Stimulated activated CD4-positive, alpha-beta T cell treated with anti-CD3 and anti-CD28 coated beads, TNF-alpha, amount 100 ng/mL, for 48 hours (primary cell): ENCODE measurements at places on chromosomes 16 and 17.

DNA sequence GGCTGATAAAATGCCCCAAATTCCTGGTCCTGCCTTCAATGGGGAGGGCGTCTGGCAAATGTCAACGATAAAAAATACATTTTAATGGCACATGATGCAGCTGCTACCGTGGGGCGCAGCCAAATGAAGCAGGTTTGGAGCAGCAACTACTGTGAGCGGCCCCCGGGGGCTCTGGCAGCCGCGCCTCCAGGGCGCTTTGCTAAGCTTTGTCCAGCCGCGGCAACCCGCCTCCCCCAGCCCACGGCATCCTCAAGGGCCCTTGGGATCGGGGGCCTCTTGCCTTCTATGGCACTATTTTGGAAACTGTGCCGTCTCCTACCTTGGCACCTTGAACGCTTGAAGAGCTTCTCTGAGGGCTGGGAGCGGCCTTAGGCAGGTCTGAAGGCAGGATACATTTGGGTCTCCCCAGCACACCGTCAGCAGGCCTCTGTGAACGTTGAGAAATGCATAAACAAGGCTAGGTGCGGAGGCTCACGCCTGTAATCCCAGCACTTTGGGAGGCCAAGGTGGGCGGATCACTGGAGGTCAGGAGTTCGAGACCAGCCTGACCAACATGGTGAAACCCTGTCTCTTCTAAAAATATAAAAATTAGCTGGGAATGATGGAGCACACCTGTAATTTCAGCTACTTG lies 25.1 kb downstream of the TBX4 start:
- DNase-seq, result no peak

DNA sequence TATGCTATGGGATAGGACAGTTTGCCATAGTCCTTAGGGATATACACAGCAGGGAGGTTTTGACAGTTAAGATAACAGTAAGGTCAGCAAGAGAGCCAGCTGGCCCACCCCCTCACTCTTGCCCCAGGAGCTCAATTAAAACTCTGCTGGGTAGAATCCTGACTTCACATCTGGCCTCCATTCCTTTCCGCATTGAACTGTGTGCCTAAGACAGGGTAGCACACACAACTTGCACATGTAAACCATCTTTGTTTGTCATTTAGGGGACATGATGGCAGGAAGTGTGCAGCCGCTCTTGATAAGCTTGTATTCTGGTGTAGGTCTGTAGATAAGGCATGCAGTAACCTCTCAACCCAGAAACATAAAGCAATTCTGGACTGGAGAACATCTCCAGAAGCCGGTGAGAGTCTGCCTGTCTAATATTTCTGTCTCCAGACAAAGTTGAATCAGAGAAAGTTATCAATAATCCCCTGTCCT lies 5.2 kb downstream of the MINK1 start:
- no peak for DNase-seq

DNA sequence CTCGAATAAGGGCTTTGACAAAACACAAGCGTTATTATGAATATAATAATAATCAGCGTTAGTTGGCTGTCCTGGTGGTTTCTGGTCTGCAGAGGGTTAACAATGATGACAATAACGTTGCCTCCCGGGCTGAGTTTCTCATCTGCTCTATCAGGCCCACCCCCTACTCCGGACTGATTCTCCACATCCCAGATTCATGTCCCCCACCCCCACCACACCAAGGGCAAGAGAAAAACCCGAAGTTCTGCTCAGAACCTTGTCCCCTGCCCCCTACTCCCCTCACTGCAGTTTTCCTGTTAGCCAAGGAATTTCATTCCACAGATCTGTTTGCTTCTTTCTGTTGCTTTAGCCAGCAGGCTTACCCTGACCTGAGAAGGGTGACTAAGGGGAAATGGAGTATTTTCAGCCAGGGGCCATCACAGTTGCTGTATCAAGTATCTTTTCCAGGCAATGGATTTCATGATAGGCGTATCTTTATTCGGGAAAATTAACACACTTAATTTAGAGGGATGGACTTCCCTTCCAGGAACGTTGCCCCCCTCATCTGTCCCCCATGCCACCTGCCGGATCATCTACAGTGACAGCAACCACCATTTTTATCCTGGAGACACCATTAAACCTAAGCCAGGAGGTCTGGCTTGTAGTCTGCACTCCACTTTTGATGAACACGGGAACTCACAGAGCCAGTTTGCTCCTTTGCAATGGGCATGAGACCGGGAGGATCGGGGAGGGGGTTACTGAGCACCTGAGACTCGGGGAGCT lies 23.7 kb downstream of the ALOX15 start:
- no peak for DNase-seq

GRCh38 chr16:23423496-23424049 lies 29.4 kb downstream of the COG7 start:
- no peak for DNase-seq

DNA sequence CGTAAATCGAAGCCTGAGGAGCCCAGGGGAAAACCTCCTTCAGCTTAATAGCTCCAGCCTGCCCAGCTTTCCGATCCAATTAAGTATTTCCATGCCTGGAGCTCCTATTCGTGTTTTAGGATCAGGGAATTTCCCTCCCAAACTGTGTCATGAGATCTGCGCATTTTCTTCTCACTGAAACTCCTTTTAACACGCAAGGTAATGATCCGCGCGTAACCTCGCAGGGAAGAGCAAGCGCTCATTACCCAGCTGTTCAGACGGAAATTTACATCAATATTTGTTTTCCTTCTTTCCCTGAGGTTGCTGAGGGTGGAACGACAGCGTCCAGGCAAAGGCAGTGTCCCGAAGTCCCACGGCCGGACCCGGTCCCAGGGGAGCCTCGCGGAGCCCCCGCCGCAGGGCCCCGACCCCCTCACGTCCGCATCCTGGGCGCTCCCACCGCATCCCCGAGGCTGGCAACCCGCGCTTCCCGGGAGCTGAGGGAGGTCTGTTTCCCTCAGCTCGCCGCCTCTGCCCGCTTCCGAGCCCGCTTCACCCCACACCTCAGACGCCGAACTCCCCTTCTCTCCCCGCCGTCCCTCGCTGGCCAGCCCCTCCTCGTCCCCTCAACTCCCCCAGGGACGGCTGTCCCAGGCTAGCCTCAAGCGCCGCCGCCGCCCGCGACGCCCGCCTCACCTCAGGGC lies 415 bp downstream of the ABCA5 start:
- DNase-seq, result no peak

DNA sequence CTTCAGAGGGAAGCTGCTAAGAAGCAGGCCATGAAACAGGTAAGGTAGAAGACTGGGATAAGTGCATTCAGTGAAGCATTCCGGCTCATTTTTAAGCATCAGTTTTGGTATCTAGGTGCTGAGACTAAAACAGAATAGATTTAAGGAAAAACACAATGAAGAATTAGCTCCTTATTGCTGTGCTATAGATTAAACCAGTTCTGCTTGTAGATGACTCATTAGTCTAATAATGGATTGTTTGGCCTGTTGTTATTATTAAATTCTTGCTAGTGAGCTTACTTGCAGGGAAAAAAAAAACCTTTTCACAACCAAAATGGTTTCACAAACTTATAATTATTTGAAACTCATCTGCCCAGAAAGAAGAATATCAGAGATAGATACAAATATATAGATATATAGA lies 55.9 kb downstream of the NSRP1 start:
- DNase-seq, result no peak

GRCh38 chr17:39568702-39569101 lies 39.0 kb downstream of the NEUROD2 start:
- no peak for DNase-seq

DNA sequence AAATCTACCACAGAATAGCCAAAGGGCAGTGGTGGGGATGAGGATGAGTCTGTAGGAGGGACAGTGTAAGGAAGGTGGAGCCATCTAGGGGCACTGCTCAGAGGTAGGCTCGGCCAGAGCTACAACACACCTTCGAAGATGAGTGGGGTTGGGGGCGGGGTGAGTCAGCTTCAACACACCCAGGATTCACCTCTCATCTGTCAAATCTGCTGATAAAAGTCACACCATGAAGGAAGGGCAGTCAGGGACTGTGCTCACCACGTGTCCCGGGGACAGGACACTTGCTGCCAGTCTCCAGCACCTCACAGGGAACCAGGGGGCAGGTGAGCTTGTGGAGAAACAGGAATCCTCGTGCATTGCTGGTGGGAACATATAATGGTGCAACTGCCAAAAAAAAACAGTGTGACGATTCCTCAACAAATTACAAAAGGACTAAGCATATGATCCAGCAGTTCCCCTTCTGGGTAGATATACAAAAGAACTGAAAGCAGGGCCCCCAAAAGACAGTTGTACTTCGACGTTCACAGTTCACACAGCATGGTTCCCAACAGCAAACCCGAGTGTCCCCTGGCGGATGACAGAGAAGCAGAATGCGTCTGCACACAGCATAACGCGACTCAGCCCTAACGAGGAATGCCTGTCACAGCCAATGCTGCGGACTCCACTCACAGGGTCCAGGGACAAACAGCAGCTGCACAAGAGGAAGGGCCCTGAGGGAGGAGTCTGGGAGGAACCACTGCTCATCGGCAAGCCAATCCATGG lies 133.1 kb downstream of the ANKRD11 start:
- peak; percentile 46 for DNase-seq

- DNase-seq, result no peak
Measured at GRCh38 chr16:65932350-65933072, 434.0 kb upstream of the CDH5 start.

DNA sequence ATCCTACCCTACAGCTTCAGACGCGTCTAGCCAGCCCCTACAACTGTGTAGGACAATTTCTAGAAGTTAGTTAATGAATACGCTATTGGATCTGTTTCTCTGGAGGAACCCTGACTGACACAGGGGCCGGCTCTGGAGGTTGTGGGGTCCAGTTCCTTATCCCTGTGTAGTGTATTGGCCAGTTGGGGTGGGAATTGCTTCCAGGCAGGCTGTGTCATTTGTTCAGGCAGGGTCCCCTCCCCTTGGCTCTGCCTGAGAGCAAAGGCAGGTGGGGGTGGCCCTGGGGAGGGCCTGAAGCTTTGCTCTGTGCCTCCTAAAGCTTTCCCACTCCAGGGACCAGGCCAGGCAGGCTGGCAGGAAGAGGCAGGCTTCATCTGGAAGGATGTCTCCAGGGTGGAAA lies 11.7 kb upstream of the CETP start:
- DNase-seq, result no peak
